Hair follicle dermal papilla cell (primary cell): ENCODE measurements at places on chromosomes 6 and 20. TPM values are rescaled to one million over a fixed set of nuclear protein-coding genes. Genes with fewer than 3 reads are reported as not detected.

DEFB121 gene
- not detected in 2 replicates for total RNA-seq

IYD gene
- total RNA-seq, result not detected in 2 replicates

MBOAT1 gene
- 28.7 and 35.3 TPM in 2 replicates for total RNA-seq

ILRUN gene
- 50.4 and 51.8 TPM in 2 replicates for total RNA-seq

SLC17A3 gene
- not detected in 2 replicates for total RNA-seq

BPIFA1 gene
- not detected in 2 replicates for total RNA-seq

STMND1 gene
- total RNA-seq, result 0.32 TPM in 1 of 2 replicates, not detected in the other

HAO1 gene
- total RNA-seq, result not detected in 2 replicates

SSTR4 gene
- total RNA-seq, result 0.16 TPM in 1 of 2 replicates, not detected in the other

TRIM40 gene
- total RNA-seq, result not detected in 2 replicates

ULBP3 gene
- 18.0 and 18.8 TPM in 2 replicates for total RNA-seq

FAM135A gene
- 14.6 and 21.3 TPM in 2 replicates for total RNA-seq

ETV7 gene
- total RNA-seq, result 1.6 and 1.8 TPM in 2 replicates

ADGRF1 gene
- total RNA-seq, result under 0.01 TPM in 1 of 2 replicates, not detected in the other
